Activated T-cell treated with anti-CD3 and anti-CD28 coated beads, Interleukin-2, amount 50 U/mL, for 72 hours (primary cell): ENCODE measurements at places on chromosomes 3 and 15. TPM values are rescaled to one million over a fixed set of nuclear protein-coding genes. Genes with fewer than 3 reads are reported as not detected.

- DNase-seq: no peak
Measured at GRCh38 chr3:184134746-184135148, 411 bp upstream of the EIF2B5 start.

The IL5RA gene
- 1.5 TPM for total RNA-seq

DNA sequence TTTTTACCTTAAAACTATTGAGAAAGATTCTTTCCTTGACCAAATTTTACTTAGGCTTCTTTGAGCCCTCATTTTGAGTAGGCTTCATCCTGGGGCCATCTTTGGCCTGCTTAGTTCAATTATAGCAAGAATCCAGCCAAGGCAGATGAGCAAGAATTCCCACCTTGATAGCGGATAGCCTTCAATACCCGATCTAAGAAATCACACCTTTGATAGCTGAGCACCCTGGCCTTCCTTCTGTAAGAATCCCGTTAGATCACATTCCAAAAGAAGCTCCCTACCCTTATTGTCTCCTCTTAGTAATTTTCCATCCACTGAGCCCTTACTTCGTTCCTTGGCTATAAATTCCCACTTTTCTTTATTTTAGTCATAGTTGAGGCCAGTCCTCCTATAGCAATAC is 275.4 kb upstream of the ROBO1 start:
- DNase-seq: no peak

DNA sequence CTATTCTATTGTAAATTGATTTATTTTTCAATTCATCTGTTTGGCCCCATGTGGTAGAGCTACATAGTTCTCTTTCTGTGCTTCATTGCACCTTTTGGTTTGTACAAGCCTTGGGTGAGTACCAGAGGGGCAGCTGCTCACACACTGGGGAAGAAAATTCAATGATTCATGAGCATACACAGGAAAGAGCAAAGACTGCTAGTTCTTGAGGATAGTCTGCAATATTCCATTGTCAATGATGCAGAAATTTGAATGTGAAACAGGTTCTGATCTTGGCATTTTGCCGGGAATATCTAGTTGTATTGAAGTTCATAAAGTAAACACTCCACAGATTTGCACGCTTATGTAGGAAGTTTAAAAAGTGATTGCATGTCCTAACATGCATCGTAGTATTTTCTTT is 304.6 kb downstream of the NAALADL2 start:
- DNase-seq: no peak
